ENCODE measurements at places on chromosomes 11 and 22. TPM values are rescaled to one million over a fixed set of nuclear protein-coding genes. Genes with fewer than 3 reads are reported as not detected.

The HEPHL1 gene
- total RNA-seq = 0.79 TPM

The PRCP gene
- total RNA-seq = 21.7 TPM

The MEI1 gene
- not detected for total RNA-seq

The COMMD9 gene
- total RNA-seq = 46.8 TPM

The MPEG1 gene
- not detected for total RNA-seq

The SYT12 gene
- total RNA-seq = 9.0 TPM

The PGA5 gene
- not detected for total RNA-seq

The PDGFD gene
- total RNA-seq = 1.9 TPM

The RASSF10 gene
- total RNA-seq = 6.5 TPM

The PDE3B gene
- total RNA-seq = 1.4 TPM

The TKFC gene
- 35.8 TPM for total RNA-seq

The KRTAP5-11 gene
- total RNA-seq = not detected

The CD3D gene
- not detected for total RNA-seq

The CEP126 gene
- 1.4 TPM for total RNA-seq

The CARD16 gene
- total RNA-seq = 0.85 TPM

The GAL3ST1 gene
- total RNA-seq = not detected

The ADAMTS8 gene
- total RNA-seq = not detected

The TSPAN32 gene
- total RNA-seq = not detected

The FAM83F gene
- 23.5 TPM for total RNA-seq

The BTBD18 gene
- not detected for total RNA-seq

The PATE1 gene
- not detected for total RNA-seq

The HTR3A gene
- not detected for total RNA-seq

The MS4A3 gene
- not detected for total RNA-seq

The CTSF gene
- 4.6 TPM for total RNA-seq

The ASPHD2 gene
- 5.4 TPM for total RNA-seq

The CLDN5 gene
- total RNA-seq = 0.14 TPM

The KIRREL3 gene
- not detected for total RNA-seq

The CSNK2A3 gene
- total RNA-seq = 0.33 TPM

The ZBED4 gene
- 17.5 TPM for total RNA-seq

The RAB39A gene
- total RNA-seq = not detected

The LRP4 gene
- total RNA-seq = 5.5 TPM

The OR6T1 gene
- total RNA-seq = not detected

The MMP8 gene
- not detected for total RNA-seq

The PGAP2 gene
- 31.9 TPM for total RNA-seq

The OR5B21 gene
- total RNA-seq = not detected

The ASCL2 gene
- 2.5 TPM for total RNA-seq

The INPP5J gene
- 2.4 TPM for total RNA-seq

The GGTLC3 gene
- not detected for total RNA-seq

The OR2AG2 gene
- total RNA-seq = 0.07 TPM

The GALNT18 gene
- total RNA-seq = 40.8 TPM

The PATE2 gene
- not detected for total RNA-seq

The RAB36 gene
- total RNA-seq = 4.7 TPM

All from airway epithelial cell (primary cell).